ENCODE measurements at places on chromosomes 2 and 18.

DNA sequence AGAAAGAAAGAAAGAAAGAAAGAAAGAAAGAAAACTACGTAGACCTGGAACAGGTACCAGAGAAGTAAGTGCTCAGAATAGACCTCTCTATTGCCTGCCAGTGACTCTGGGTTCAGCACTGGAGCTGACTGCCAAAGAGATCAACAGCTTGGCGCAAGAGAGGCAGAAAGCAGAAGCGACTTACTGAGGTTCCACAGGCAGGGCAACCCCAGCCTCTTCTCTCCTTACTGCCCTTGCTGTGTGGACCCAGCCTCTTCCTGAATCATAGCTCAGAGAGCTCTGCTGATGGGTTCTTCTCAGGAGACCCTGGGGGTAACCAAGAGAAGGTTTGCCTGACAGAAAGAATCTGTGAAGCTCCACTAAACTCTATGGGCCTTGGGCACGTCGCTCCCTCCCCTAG is 7.1 kb downstream of the CAPN13 start:
- no peak for DNase-seq

DNA sequence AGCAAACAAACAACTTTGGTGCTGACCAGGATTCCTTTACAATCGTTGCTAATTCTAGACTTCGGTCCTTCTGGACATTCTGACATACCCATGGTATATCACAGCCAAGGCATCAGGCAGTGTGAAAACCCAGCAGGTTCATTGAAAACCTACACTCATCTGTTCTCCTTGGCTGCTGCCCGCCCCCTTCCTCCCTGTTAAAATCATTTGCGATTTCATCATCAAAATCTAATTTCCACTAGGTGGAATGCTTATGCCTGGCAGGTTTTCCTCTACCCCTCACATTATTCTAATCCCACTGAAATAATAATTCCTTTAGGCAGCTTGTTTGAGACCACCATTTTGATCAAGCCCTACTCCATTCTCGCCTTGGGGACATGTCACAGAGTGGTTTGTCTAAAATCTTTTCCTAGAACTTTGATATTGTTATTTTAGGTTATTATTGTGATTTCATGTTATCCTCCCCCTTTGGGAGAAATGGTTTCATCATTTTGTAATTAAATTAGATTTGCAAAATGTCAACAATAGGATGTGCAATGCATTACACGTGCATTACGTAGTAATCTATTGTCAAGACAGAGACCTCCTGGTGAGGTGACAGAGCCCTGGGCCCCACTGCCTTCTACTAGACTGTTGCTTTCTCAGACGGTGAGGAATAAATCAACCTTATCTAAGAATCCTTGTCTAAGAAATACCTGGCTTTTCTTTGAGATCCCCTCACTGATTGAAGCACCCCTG is 31.0 kb upstream of the ASPRV1 start:
- DNase-seq, result no peak

DNA sequence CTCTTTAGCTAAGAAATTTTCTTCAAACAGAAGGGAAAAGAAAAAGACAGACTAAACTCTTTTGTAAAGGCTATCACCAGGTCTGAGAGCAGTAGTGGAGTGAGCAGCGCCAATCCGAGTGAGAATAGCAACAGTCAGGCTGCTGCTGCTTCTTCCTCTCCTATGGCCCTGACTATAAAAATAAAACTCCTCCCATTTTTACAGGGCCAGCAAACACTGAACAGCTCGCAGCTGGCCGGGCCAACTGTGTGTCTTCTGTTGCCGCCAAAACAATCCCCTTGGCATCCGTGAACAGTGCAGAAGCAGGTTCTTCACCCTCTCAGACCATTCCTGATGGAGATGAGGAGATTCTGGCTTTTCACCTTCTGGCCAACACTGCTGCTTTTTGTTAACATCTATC is 124.5 kb downstream of the CNTNAP5 start:
- DNase-seq, result no peak

GRCh38 chr2:29317077-29317517 is 201.9 kb downstream of the CLIP4 start:
- no peak for DNase-seq

DNA sequence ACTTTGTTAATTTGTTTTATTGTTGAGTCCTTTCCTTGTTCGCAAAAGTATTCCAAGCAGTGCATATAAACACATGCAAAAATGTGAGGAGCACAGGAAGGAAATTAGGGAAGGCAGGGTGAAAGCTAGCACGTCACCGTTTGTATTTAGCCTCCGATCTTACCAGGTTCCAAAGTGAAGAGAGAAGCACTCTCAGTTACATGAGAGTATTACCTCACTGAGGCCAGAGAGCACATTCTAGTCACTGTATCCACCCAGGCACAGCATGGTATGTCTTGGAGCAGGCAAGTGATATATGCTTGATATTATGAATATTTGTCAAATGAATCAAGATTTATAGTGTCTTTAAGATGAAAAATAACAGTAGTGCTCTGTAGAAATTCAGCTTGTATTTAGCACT is 6.5 kb upstream of the TMEM182 start:
- DNase-seq, result no peak

- no peak for DNase-seq
Observed at GRCh38 chr2:71299507-71299906, 32.1 kb upstream of the ZNF638 start.

- DNase-seq, result no peak
Observed at GRCh38 chr2:123578016-123578415, 447.1 kb upstream of the CNTNAP5 start.

DNA sequence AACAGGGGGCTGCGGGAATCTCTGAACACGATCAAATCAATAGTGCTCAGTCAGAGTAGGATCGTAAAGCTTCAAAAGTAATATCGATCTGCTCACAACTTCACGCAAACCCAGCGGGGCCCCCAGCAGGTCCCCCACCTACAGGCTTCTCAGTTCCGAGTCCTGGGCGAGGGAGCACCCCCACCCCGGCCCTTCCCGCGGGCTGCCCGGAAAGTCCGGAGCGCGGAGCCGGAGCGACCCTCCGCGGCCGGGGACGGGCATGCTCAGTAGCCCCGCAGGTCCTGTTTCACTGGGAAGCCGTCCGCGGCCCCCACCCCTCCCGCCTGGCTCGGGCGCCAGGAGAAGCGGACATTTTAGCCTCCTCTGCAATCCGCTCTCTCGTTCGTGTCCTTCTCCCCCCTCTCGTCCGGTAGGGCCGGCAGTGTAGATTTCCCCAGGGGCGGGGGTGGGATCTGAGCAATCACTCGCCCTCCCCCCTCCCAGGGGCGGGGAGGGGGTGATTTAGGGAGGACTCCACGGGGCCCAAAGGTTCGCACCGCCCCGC is 3.3 kb upstream of the SPRED2 start:
- no peak for DNase-seq

DNA sequence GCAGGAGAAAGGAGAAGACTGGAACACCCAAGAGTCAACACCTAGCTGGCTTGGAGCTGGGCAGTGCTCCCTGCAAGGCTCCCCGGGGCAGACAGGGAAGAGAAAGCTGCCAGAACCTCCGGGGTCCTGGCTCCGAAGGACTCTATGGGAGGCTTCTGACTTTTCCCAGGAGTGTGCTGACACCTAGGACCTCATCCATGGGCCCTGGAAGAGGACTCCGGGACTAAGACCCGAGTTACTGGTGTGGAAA is 37.8 kb upstream of the ATP6V1B1 start:
- no peak for DNase-seq

DNA sequence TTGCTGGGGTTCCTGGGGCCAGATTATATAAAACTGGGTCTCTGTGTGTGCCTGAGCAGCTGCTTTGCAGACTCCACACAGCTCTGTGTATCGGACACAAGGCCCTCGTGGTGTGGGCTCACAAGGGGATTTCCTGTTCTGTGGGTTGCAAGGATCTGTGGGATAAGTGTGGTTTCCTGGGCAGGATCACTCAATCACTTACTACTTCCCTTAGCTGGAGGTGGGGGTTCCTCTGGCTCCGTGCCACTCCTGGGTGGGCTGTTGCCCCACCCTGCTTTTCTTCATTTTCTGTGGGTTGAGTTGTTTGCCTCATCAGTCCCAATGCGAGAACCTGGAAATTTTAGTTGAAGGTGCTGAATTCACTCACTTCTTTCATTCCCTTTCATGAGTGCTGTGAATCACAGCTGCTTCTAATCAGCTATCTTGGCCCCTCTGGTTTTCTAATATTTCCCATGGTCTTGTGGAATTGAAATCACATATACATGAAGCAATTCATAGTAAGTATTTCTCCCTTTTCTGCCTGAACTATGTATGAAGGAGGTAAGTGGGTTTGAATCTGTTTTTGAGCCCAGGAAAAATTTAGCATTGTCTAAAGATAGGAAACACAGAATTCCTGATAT is 196.3 kb downstream of the DCDC2C start:
- no peak for DNase-seq

- no peak for DNase-seq
Observed at GRCh38 chr2:172106108-172106961, 3.6 kb upstream of the DLX2 start.

- DNase-seq, result no peak
Observed at GRCh38 chr2:196935432-196935831, 8.9 kb upstream of the PGAP1 start.

- DNase-seq, result no peak
Observed at GRCh38 chr2:25311865-25312575, 29.7 kb downstream of the DNMT3A start.

DNA sequence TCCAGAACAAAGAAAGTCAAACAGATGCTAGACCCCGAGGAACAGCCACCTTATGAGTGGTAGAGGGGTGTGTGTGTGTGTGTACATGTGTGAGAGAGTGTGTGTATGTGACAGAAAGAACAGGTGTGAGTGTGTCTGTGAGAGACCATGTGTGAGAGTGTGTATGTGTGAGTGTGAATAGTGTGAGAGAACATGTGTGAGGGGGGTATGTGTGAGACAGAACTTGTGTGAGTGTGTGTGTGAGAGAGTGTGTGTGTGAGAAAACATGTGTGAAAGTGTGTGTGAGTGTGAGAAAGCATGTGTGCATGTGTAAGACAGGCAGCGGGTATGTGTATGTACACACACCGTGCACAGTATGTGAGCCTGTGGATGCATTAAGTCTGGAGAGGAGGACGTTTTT is 214.3 kb downstream of the SP3 start:
- DNase-seq, result no peak

DNA sequence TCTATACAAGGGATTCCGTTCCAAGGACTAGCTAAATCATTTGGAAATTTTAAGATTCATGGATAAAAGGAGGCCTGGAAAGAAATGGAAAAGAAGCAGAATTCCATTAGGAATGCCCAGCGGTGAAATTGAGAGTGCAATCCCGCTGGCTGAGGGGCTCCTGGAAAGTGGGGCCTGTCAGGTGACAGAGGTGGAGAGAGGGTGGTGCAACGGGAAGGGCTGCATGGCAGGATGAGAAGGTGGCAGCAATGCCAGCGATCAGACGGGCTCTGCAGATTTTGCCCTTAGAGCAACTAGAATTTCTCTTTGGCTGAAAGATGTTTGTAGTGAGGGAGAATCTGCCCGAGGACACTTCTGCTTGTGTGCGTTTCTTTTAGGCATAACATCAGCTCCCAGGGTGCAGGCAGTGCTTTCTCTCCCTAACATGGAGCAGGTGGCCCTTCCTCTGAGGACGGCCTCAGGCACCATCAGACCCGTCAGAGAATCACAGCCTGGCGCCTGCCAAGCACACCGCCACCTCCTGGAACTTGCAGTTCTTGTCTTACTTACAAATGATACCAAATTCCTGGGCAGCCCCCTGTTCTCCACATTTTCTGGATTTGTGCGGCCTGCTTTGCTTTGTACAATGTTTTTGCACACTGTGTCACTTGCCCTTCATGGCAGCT is 261.6 kb downstream of the NDUFA10 start:
- no peak for DNase-seq

DNA sequence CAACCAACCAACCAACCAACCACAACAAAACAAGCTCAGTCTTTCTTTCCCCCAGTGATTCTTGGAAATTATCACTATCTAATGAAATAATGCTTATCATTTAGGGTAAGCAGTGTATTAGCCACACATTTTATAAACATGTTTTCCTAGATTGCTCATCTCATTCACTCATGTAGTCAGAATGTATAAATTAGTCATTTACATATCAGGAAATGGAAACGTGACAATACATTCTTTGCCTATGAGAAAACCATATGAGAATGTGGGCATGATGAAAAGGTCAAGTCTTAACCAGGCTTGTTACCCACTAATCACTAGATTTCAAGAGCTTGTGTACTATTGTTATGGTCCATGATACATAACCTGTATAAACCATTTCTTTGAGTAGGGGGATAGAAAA is 1583.4 kb upstream of the PIK3C3 start:
- DNase-seq, result no peak

DNA sequence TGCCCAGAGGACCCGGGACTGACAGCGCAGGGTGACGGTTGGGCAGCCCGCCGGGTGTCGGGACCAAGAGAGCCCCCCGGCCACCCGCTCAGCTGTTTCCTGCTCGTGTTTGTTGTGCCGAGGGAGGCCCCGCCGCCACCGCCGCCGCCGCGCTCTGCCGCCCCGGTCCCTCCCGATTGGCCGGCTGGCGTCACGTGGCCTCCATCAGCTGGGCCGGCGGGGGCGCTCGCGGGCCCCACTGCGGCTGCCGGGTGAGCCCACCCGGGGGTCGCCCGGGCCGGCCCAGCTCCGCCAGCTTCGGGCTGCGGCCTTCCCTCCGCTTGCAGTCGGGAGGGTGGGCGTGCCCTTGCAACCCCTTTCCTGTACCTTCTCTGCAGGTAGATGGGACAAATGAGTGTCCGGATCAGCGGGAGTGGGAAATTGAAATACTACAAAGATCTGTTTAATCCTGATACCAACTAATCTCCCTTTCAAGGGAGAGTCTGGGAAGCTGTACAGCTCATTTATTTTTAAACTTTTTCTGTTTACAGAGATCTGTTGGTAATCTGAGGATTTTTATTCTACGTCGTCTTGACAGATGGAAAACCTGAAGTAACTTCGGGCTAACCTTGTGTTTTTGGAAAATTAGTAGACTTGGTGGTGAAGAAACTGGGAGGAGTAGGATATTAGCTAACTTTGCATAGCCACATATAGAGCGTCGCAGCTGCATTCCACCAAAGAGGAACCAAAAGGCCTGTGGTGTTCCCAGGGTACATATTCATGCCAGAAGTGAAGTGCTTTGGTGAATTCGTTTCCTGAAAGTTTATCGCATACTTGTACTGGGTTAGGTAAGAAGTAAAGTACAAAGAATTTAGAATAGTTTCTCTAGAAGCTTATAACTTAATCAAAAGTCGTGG is 1.2 kb downstream of the YPEL5 start:
- peak; percentile 49 for DNase-seq

- DNase-seq, result no peak
Observed at GRCh38 chr2:133837441-133838094, 269.3 kb upstream of the NCKAP5 start.

DNA sequence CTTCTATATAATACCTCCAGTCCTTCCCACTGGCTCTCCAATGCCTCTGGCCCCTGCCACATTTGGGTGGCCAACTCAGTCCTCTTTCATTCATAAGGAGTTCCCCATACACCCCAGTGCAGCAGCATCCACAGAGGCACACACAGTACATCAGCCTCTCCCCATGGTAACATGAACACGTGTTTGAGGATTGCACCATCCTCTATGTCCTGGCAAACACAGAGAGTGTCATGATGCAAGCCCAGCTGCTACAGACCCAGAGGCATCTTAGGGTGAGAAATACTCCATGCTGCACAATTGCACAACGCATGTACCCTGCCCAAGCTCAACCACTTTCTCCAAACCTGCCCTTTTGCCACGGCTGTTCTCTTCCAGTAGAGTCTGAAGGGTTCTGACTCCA is 11.5 kb downstream of the IGFBP5 start:
- no peak for DNase-seq
